Choroid plexus epithelial cell (primary cell): ENCODE measurements at places on chromosomes 1 and 21.

DNA sequence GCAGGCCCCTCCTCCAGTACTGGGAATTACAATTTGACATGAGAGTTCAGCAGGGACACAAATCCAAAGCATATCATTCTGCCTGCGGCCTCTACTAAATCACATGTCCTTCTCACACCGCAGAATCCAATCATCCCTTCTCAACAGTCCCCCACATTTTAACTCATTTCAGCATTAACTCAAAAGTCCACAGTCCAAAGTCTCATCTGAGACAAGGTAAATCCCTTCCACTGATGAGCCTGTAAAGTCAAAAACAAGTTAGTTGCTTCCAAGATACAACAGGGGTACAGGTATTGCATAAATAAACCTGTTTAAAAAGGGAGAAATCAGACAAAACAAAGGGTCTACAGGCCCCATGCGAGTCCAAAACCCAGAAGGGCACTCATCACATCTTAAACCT lies 64.0 kb downstream of the EBNA1BP2 start:
- DNase-seq: no peak

GRCh38 chr1:48758976-48759375 lies 17.7 kb downstream of the BEND5 start:
- no peak for DNase-seq

GRCh38 chr1:152878042-152878441 lies at the start of gene SMCP:
SMCP (plus strand) TSS chr1:152878322; CDS start chr1:152884423, 6,101 bp downstream.
- no peak for DNase-seq

DNA sequence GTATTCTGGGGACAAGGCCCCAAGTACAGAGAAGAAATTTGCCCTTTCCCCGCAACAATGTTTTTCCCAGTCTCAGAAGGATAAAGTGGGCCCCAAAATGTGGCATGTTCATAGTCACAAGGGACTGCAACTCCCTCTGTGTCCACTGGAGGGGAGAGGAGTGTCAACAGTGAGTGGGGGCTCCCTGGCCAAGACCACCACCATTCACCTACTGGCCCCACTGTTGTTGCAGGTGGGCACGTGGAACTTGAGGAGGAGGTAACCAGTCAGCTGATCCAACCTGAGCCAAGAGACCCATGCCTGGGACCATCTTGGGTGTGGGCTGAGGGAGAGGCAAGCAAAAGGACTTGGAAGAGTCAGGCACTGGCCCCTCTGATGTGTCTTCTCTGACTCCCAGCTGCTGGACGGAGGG lies 777 bp downstream of the NUDT17 start:
- DNase-seq: peak; percentile 59

DNA sequence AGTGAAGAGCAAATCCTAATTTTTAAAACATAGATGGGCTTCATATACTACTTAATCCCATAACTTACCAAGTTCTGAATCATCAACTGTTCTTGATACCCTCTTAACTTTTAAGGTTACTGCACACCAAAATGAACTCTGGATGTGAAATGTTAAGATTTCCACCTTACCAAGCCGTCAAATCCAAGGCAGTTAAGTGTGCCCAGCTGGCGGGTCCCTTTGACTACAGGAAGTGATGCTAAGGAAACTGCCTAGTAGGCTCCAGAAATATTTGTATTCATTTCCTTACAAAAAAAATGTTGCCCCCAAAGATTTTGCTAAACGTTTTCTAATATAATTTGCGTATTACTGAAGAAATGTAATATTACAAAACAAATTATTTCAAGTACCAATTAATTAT lies 10.7 kb downstream of the NRIP1 start:
- DNase-seq: no peak

DNA sequence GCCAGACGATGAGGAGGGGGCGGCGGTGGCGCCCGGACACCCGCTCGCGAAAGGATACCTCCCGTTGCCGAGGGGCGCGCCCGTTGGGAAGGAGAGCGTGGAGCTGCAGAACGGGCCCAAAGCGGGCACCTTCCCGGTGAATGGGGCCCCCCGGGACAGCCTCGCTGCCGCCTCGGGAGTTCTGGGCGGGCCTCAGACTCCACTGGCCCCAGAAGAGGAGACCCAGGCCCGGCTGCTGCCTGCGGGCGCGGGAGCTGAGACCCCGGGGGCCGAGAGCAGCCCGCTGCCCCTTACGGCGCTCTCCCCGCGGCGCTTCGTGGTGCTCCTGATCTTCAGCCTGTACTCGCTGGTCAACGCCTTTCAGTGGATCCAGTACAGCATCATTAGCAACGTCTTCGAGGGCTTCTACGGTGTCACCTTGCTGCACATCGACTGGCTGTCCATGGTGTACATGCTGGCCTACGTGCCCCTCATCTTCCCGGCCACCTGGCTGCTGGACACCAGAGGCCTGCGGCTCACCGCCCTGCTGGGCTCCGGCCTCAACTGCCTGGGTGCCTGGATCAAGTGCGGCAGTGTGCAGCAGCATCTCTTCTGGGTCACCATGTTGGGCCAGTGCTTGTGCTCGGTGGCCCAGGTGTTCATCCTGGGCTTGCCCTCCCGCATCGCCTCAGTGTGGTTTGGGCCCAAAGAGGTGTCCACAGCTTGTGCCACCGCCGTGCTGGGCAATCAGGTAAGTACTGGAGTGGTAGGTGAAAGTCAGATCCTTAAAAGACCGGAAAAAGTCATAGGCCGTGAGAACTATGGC lies 588 bp downstream of the FLVCR1 start:
- peak; percentile 52 for DNase-seq

DNA sequence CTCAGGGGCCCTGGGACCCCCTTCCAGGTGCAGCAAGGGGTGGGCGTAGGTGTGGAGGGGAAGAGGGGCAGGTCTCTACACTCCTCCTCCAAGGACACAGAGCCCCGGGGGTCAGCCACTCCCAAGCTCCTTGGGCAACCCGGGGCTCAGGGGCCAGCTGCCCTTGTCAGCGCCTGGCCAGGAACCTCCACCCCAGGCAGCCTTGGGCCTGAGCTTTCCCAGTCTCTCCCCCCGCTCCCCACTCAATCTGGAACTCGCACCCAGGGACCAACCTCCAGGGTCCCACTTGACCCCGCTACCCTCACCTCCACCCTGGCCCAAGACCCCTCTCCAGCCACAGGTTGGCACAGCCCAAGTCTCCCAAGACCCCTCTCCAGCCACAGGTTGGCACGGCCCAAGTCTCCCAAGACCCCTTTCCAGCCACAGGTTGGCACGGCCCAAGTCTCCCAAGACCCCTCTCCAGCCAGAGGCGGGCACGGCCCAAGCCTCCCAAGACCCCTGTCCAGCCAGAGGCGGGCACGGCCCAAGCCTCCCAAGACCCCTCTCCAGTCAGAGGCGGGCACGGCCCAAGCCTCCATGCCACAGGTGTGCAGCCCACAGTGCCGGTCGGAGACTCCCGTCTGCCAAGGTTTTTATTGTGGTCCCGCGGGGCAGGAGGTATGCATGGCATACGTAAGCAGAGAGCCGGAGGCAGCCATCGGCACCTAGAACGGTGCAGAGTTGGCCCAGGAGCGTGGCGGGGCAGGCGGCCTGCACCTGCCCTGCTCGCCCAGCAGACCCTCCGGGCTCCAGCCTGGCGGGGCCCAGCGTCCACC lies 3.0 kb downstream of the TNFRSF4 start:
- DNase-seq: no peak

GRCh38 chr1:26597629-26598039 lies 68.1 kb downstream of the RPS6KA1 start:
- DNase-seq: peak; percentile 76

DNA sequence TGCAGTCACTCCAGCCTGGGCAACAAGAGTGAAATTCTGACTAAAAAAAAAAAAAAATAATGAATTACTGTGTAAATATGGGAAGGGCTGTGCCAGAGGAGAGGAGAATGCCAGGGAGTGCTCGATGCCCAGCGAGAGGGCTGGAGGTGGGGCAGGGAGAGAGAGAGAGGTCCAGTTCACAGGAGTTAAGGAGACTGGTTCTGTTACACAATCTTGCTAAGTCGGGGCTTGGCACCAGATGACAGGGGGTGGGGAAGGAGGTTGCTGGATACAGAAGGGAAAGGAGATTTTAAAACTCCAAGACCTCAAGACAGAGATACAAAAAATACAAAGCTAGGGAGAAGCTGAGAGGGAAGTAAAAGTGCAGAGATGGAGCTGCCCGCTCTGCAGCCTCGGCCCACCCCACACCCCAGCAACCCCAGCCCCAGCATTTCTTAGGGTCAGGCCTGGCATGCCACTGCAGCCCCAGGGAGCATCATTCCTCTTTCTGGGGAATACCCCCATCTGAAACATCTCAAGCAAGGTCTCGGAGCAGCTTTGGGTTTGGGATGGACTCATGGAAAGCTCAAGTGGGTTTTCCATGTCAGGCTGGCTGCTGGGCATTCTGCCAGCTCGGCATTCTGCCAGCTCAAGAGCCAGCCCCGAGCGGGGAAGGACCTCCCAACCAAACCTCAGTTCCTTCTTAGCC lies 991 bp downstream of the SELENBP1 start:
- DNase-seq: peak; percentile 42

- no peak for DNase-seq
Measured at GRCh38 chr1:205663286-205663936, 16.9 kb downstream of the SLC45A3 start.

DNA sequence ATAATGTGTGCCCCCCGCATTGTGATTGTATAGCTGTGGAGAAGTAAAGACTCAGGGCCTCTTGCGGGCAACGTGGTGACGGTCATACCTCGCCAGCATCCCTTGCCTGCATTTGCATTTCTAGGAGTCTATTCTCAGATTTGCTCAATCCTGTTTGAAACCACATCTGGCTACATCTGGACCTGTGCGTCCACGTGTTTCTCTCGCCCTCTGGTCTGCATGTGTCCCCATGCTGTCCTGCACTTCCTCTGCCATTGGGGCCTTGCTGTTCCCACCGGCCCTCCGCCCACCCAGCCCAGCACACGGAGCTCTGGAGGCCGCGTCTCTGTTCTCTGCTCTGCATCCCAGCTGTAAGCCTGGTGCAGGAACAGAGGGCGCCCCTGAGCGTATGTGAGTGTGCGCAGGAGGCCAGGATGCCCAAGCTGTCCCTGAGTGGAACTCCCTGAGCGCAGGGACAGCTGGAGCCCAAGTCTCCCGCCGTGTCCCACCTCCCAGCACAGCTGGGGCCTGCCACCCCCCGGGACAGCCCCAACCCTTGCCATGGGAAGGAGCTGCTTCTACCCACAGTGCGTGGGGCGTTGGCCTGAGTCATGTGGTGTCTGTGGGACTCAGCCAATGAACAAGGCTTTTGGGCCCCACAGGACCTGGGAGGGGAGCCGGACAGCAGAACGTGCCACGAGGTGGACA lies 1.6 kb downstream of the KRTAP10-2 start:
- DNase-seq: no peak

- peak; percentile 77 for DNase-seq
Measured at GRCh38 chr1:63877816-63878215, 104.0 kb downstream of the ROR1 start.

- DNase-seq: no peak
Measured at GRCh38 chr1:9068981-9069325, 482 bp downstream of the SLC2A5 start.

- DNase-seq: no peak
Measured at GRCh38 chr1:213995603-213996002, 7.8 kb downstream of the PROX1 start.

DNA sequence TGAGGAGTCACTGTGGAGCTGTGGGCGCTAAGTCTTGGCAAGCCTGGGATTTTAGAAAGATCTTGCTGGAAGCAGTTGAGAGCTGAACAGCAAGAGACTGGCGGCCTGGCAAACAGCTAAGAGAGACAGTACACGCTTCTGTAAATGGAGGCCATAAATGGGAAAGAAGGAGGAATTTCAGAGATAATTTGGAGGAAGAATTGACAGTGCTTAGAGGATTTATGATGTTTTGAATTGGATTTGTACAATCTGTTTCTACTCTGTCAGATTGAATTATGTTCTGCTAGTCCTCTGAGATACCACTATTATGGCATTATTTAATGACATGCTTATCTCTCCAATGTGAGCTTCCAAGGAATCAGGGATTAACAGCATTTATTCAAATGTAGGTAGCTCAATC lies 50.1 kb downstream of the ABCA4 start:
- DNase-seq: no peak

DNA sequence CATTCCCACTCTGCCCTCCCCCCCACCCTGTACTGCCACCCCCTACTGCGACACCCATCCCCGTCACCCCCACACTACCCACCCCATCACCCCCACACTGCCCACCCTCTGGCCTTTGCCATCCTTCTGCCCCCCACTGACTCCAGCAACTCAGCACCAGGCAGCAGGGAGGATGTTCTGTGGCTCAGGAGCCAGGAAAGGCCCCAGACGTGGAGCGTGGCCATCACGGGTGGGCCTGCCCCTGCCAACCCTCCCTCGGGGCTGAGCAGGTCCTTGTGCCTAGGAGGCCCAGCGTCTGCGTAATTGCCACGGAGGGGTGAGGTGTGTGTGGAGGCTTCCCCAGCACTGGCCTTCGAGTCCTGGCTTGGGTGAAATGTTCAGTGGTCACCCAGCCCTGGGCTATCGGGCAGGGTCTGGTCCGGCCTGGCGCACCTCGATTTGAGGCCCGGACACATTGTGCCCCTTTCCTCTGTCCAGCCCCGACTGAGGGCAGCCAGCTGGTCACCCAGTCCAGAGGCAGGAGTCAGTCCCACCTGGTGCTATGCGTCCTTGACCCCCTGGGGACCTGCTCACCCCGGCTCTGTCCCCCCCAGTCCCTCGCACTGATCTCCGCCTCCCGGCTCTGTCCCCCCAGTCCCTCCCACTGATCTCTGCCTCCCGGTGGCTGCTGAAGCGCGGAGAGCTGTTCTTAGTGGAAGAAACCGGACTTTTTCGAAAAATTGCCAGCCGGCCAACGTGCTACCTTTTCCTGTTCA lies 23.0 kb downstream of the ARHGEF16 start:
- no peak for DNase-seq

- DNase-seq: no peak
Measured at GRCh38 chr1:53174971-53175913, 21.4 kb upstream of the CPT2 start.

- DNase-seq: peak; percentile 28
Measured at GRCh38 chr1:150420560-150421265, 56.8 kb downstream of the RPRD2 start.

DNA sequence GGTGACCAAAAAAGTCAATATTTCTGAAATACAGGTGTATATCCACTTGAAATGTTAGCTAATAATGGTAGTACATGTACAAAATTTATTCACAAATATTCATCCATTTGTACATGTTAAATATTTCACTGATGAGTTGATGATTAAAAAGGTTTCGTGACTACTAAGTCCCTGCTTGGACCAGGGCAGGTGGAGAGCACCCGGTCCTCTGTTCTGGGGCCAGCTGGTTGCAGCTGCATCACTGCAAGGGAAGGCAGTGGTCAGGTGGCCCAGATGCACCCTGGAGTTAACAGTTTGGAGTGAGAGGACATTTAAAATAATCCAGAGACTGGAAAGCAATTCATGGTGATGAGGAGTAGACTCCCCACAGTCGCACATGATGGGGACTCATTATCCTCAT lies 141.2 kb downstream of the ZBTB18 start:
- no peak for DNase-seq
